Stimulated activated CD8-positive, alpha-beta memory T cell treated with anti-CD3 and anti-CD28 coated beads, Interleukin-4, amount 100 ng/mL, for 4 hours (primary cell): ENCODE measurements at places on chromosomes 1 and 21.

GRCh38 chr1:197320991-197321531 is 53.0 kb downstream of the CRB1 start:
- no peak for DNase-seq

DNA sequence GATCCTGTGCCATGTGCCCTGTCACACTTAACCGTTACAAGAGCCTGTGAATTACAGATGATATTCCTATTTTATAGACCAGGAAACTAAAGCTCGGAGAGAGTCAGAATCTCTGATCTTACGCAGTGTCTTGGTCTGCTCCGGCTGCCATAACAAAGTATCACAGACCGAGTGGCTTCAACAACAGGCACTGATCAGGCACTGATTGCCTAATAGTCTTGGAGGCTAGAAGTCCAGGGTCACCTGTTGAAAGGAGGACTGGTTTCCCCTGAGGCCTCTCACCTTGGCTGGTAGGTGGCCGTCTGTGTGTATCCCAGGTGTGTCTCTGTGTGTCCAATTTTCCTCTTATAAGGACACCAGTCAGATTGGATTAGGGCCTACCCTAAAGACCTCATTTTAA is 31.5 kb upstream of the KCNE2 start:
- DNase-seq = no peak

- no peak for DNase-seq
Measured at GRCh38 chr1:167791281-167792187, 69.8 kb downstream of the MPZL1 start.

- DNase-seq = no peak
Measured at GRCh38 chr1:20477348-20478056, 8.5 kb downstream of the CAMK2N1 start.

DNA sequence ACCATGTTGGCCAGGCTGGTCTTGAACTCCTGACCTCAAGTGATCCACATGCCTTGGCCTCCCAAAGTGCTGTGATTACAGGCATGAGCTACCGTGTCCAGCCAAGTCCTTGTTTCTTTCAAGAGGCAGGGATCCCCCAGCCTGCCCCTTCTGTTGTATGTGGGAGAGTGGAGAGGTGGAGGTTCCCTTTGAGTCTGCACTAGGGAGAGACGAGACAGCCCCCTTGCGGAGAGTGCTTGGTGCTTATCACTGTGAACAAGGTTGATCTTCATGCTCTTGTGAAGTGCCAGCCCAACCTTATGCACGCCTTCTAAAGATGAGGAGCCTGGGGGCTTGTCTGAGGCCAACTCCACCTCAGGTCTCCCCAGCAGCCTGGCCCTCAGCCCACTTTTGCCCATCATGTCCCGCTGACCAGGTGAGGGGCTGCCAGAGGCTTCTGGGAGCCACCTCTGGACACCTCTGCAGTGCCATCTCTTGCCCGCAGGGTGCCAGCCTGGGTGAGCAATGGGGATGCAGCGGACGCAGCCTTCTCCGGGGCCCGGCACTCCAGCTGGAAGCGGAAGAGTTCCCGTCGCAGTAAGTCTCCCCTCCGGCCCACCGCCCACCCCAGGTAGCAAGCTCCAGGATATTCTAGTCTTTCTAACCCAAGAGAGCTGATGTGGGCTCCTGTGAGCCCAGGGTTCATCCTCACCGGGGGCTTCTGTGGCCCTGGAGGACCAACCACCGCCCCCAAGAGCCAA is 62.3 kb downstream of the ARHGEF10L start:
- DNase-seq = no peak

- DNase-seq = no peak
Measured at GRCh38 chr21:44649521-44650100, 3.4 kb downstream of the KRTAP10-11 start.

- no peak for DNase-seq
Measured at GRCh38 chr1:226019572-226019971, 20.4 kb upstream of the SDE2 start.

DNA sequence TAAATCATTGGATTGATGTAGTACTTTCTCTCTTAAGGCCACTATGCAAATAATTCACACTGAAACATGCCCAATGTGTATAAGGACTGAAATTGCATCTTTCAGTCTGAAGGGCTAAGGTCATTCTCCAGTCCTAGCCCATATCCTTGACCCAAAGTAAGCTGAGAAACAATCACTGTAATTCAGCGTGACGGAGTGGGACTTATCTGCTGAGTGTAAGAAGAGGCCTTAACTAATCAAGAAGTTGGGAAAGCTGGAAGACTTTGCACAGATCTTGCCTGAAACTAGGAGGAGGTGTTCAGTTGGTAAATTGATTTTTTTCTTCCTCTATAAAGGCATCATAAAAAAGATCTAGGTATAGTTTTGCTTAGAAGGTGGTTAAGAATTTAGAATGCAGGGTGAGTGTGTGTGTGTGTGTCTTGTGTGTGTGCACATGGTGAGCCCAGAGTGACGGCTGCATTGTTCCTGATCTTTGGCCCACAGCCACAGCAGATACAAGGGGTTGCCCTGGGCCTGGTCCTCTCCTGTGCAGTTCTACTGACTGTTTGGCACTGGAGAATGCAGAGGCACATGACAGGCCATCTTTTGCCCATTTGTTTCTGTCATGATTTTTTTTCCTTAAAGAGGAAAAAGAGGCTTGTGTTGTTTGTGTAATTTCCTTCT is 13.3 kb upstream of the PPP2R5A start:
- DNase-seq = no peak

- no peak for DNase-seq
Measured at GRCh38 chr1:103561643-103562395, 9.6 kb upstream of the AMY2B start.

DNA sequence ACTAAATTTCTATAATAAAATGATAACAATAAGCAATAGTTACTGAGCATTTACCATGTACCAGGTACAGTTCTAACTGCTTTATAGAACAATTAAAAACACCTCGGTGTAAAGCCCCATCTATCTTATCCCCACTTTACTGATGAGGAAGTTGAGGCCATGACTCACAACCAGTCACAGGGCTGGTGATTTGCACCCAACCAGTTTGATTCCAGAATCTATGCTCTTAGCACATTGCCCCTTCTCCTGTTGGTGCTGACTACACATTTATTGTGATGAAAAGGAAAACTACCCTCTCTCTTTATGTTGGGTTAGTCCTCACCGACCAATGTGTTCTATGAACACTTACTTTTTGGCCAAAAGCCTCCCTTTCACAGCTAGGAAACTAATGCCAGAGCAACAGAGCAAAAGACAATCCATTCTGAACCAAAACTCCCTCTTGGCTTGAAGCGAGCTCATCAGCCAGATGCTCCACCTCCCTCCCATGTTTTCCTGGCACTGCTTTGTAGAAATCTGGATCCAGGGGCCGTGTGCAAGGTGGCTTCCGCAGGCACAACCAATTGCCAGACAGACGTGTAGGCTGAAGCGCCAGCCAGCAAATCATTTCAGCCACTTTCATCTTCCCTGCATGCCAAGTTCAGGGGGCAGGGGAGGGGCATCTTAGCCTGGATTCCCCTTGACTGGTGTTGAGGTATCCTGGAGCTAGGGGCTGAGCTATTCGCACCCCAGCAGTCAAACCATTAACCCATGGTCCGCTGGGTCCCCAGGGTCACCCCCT is 32.0 kb upstream of the SLC30A1 start:
- no peak for DNase-seq

DNA sequence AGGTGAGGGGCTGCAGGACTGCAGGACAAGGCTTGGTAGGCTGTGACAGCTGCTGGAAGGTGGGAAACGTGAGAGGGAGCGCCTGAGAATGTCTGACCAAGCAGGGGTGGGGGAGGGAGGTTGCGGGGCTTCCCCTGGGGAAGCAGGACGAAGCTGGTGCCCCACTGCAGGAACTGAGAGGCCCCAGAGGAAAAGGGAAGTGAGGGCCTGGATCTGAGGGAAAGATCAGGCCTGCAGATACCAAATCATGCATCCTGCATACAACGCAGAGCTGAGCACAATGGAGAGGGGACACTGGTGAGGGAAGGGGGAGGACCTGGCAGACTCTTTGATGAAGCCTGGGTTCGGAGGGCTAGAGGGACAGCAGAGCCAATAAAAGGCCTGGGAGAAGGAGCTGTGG is 65.7 kb upstream of the BACE2 start:
- no peak for DNase-seq
